ENCODE measurements at places on chromosomes 2 and 18.

DNA sequence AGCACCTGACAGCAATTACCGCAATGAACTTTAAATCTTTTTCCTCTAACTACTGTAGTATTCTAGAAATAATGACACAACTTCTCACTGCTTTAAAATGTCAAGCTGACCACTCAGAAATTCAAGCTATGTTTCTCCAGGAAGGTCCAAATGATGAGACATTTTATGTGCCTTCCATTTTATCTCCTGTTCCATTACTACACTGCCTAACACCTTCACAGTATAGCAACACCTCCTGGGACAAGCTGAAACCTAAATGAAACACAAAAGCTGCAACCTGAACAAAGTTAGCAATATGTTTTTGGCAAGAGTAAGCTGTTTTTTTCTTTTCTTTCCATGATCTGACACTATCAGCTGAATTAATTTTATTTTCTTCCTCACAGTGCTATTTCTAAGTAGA lies 81.9 kb downstream of the IKZF2 start:
- DNase-seq, result no peak

- no peak for DNase-seq
Measured at GRCh38 chr2:101627285-101628029, 70.0 kb upstream of the MAP4K4 start.

GRCh38 chr2:106843910-106844250 lies 42.1 kb downstream of the ST6GAL2 start:
- peak; percentile 8 for DNase-seq

DNA sequence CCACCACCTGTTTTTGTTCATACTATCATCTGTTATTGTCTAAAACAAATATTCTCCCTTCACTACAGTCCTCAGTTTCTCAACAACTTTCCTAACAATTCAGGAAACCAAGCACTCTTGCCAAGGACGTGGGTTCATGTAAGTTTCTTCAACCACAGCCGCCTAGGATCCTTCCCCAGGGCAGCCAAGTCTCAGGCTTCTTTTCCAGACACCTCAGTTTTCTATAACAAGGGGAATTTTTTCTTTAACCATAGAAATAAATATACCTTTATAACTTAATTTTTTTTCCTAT lies 39.4 kb upstream of the AGPS start:
- no peak for DNase-seq

DNA sequence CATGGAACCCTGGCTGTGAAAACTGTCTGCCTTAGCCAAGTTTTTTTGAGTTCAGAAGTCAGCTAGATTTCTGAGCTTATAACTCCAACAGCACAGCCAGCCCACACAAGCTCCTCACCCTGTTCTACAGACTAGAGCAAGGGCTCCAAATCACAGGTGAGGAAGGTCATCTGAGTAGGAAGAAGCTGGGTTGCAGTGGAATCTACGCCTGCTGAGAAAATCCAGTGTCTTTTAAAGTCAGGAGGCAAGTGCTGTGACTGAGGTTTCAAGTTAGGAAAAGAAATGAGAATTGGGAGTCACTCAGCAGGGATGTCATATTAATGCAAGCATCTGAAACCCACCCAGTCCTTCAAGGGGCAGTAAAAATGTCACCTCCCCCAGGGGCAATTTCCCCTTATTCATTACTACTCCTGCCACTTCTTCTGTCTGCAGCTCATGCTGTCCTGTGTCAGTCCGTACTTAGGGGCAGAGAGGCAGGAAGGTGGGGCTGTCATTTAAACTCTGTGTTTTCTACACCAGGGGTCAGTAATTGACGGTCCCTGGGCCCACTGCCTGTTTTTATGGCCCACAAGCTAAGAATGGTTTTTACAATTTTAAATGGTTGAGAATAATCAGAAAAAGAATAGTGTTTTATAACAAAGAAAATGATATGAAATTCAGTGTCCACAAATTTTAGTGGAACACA lies 551.1 kb downstream of the BCL11A start:
- no peak for DNase-seq

DNA sequence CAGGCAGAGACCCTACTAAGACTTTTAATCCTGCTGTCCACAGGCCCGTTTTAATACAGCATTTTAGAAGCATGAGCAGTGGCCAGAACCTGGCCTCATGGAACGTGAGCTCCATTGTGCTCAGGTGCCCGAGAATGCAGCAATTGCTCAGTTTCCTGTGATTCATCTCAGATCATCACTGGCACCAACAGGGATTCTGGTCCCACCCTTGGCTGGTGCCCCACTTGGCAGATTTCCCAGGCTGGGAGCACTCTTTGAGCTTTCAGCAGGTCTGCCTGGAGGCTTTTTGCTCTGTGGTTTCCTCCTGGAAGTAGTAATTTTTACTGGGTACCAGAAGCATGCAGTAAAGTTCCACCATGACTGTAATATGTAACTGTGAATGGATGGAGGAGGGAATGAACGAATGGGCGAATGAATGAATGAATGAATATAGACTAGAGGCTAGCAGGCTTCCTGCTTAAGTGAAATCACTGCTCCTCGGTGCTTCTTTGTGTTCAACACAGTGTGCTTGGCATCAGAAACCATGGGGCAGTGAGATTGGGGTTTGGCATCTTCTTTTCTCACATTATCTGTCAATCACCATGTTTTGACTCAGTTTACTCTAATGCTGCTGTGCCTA lies 312.9 kb downstream of the PRKCE start:
- DNase-seq, result peak; percentile 91

DNA sequence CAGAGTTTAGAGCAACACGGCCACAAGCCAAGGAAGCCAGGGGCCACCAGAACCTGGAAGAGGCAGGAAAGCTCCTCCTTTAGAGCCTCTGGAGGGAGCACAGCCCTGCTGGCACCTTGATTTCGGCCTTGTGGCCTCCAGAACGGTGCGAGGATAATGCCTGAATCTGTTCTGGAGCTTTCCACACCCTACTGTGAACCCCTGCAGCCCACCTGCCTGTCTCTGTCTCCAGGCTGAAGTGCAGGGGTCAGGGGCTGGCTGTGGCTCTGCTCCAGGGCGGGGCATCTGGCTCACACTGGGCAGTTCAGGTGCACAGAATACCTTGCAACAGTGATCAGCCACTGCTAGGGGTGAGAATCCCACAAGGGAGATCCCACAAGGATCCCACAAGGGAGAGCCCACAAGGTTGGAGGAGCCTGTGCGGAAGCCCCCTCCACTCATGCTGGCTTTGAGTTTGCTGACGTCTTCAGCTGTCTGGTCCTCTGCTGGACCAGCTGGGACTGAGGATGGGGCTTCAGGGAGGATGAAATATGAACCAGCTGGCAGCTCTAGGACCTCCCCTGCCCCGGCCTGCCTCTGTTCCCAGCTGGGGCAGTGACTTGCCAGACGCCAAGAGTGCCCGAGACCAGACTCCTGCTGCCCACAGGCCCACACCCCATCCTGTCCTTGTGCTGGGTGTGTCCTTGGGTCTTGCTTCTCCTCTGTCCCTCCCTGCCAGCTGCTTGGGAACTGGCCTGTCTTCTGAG lies 56.4 kb upstream of the OTOS start:
- no peak for DNase-seq

DNA sequence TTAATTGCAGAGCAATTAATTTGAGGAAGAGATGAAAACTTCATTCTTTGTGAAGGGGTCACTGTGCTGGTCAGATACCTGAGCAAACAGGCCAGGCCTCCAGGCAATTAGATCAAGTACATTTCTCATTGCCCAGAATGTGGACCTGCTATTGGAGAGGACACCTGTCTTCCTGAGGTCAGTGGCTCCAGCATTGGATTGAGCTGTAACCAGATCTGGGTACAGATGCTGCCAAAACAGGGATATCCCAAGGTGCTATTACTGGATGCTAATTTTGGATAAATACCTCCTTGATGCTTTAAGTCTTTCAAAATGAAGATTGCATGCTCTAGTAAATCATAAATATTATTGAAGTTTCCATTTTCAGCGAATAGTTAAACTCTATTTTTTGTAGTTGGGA lies 131.5 kb downstream of the FAM161A start:
- no peak for DNase-seq

- DNase-seq, result no peak
Measured at GRCh38 chr18:3919396-3920061, 469.6 kb downstream of the TGIF1 start.

- peak; percentile 48 for DNase-seq
Measured at GRCh38 chr2:12416600-12416999, 300.1 kb upstream of the TRIB2 start.

DNA sequence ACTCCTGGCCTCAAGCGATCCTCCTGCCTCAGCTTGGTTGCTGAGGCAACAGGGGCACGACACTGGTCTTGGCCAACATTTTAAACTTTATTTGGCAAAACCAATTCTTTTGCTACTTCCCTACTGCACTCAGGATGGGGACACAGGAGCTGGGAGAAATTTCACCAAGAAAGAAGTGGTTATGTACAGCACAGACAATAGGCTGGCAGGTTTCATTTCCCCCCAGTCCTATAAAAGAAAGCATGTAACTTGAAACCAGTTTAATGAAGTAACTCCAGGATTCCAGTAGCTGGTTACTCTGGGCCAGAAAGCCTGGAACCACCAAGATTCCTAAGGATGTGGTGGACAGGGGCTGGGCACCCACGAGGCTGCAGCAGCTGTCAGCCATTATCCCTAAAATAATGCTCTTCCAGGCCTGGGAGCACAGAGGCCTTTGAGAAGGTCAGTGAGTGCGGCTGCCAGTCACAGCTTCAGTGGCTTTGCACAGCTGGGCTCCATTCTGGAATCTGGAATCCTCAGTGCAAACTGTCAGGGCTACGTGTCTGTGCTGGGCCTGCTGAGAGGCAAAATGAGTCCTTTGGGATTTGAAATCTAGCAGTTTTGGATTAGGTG lies 142.3 kb upstream of the ITGA6 start:
- no peak for DNase-seq

GRCh38 chr2:20649576-20649975 lies 1.3 kb downstream of the HS1BP3 start:
- DNase-seq, result no peak

DNA sequence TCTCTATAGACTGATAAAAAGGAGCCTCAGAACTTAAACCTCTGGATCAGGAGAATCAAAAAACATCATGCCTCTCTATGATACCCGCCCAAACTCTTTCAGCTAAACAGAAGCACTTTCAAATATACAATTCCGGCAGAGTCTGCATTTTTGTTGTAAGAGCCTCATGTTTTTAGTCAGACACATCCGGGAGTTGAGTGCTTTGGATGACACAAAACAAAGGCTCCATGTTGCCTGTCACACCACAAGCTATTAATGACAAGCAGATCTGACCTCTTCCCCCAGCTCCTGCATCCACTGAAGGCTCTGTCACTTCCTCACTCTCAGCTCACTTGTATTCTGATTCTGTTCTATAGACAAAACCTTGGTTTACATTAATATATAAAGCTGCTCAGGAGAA lies 33.2 kb downstream of the SLC38A11 start:
- DNase-seq, result no peak

- DNase-seq, result no peak
Measured at GRCh38 chr18:32881009-32881408, 108.2 kb upstream of the KLHL14 start.

DNA sequence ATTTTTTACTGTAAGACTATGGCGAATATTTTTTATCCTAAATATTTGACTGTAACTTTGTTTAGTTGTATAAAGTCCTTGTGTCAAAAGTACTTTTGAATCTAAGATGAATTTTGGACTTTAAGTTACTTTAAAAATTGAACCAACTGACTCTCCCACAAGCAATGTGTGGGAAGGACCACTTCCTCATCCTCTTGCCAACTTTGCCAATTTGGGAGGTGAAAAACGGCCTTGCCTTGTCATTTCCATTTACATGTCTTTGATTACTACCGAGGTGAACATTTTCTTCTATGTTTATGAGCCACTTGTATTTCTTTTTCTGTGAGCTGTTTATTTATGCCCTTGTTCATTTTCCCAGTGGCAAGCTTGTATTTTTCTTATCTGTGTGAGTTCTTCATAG lies 12.8 kb upstream of the MSGN1 start:
- DNase-seq, result no peak

DNA sequence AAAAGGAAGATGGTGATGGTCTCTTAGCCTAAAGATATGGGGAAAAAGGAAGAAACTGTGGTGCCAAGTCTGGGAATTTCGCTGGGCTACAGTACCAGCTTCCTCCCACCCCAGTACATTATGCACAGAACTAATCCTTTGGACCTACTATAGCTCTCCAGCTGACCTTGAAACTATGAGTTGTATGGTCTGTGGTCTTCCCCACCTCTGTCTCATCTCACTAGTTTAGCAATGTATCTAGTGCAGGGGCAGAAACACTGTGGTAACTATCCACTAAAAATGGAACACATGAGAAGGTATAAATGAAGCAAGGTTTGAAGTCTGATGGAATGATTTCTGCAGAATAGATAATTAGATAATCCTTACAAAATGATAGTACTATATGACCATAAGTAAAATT lies 190.4 kb upstream of the CCDC150 start:
- no peak for DNase-seq

GRCh38 chr2:81549646-81550045 lies 1245.1 kb upstream of the LRRTM1 start:
- DNase-seq, result no peak

- no peak for DNase-seq
Measured at GRCh38 chr2:133109772-133110171, 439.8 kb upstream of the LYPD1 start.

DNA sequence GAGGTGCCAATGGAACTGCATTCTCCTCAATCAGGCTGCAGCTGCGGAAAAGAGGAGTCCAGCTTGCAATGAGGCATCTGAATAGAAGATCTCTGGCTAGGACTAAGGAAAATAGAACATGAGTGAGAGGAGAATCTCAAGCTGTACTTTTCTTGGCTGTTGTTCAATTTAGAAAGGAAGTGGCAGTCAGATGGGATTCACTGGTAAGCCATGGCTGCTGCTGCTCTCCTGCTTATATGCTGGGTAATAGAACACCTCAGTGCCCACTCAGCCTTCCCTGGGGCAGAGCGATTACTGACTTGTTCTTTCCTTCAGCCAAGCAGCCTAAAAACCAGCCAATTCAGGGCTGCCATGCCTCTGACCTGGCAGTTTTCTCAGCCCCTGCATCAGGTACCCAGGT lies 17.6 kb upstream of the CHST9 start:
- DNase-seq, result no peak

DNA sequence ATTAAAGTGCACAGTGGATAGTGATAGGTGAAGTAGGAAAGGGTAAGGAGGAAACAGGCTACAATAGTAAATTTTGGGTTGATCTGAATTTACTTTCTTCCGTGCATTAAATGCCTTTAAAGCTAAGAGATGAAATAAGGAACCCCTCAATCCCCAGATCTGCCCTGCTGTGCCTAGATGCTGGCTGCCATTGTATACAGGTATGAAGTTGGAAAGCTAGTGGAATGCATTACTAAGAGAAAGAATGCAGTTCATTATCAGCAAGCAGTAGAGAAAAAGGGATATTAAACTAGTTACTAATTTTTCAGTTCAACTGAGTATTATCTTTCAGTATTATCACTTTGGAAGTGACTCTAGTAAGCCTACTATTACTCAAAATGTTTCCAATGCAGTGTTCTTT lies 93.3 kb downstream of the WDPCP start:
- no peak for DNase-seq

Measured in BE2C (cell line).